ENCODE measurements at places on chromosomes 7 and 10. TPM values are rescaled to one million over a fixed set of nuclear protein-coding genes. Genes with fewer than 3 reads are reported as not detected.

KBTBD2 gene
- 46.2 TPM for total RNA-seq

DNA sequence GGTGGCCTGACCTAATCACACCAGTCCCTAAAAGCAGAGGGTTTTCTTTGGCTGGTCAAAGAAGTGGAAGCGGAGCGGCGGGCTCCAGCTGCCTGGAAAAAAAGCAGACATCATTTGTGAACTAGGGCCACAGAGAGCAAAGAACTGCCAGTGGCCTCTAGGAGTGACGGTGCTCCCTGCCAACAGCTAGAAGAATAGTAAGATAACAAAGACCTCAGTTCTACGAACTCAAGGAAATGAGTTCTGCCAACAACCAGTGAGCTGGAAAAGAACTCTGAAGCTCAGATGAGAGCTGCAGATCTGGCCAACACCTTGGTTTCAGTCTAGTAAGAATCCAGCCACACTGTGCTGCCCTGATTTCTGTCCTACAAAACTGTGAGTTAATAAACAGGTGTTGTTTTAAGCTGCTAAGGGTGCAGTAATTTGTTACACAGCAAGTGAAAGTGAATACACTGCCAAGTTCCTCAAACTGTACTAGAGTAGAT lies 178.0 kb downstream of the SRPK2 start:
- DNase-seq: no peak
- H3K27ac ChIP-seq: peak overlapping the region; percentile 38
- peaks cover 16% of the 10 kb centered on the region for H3K36me3 ChIP-seq
- H3K27me3 ChIP-seq: no peaks in the 10 kb centered on the region
- H3K4me3 ChIP-seq: peak overlapping the region; percentile 3

DNA sequence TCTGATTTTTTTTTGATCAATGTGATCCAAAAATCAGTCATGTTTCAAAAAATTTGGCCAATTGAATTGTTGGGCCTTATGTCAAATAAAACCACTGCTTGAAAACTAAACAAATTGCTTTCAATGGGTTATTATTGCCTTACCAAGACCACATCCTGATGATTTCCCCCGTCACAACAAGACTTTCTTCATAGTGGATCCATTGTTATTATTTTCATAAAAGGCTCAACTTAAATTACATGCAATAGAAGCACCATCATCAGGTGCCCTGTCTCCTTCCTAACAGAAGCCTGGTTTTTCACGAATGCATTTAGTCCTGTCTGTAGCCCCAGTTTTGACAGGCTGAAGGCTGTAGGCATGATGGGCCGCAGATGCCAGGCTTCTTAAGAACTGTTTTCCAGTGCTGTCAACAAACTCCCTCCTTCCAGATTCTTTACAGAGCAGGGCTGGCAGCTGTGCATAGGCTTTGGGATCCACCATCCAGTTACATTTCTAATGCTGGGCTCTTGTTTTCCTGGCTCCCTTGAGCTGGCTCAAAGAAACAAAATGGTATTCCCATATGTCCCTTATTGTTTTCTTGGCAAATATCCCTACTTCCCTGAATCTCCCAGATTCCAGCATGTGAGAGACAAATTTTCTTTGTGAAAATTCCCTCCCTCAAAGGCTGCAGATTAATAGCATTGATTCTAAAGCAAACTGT lies 302.0 kb downstream of the TWIST1 start:
- H3K27ac ChIP-seq: no peak overlapping the region
- no peaks in the 10 kb centered on the region for H3K4me1 ChIP-seq
- H3K36me3 ChIP-seq: no peaks in the 10 kb centered on the region
- no peak for DNase-seq
- no peaks in the 10 kb centered on the region for H3K27me3 ChIP-seq

DNA sequence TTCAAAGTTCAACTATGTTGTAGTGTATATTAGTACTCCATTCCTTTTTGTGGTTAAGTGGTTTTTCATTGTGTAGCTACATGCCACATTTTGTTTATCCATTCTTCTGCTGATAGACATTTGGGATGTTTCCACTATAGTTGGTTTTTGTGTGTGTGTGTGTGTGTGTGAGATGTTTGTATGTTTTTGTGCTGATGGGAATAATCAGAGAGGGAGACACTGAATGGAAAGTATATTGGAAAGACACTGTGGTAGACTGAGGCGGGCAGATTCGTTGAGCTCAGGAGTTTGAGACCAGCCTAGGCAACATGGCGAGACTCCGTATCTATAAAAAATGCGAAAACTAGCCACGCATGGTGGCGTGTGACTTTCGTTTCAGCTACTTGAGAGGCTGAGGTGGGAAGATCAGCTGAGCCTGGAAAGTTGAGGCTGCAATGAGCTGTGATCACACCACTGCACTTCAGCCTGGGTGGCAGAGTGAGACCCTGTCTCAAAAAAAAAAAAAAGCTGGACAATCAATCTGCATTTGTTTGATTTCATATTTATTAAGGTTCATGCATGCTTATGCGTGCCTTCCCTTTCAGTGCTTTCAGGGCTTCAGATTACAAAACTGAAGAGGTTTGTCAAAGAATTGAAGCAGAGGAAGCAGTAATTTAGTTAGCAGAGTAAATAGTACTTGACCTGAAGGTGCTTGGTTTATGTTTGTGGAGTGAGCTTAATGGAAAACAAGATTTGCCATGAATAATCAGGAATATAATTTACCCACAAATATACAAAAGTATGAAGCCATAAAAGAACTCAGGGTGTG lies 14.7 kb downstream of the SEC24C start:
- H3K4me1 ChIP-seq: peaks cover 55% of the 10 kb centered on the region
- DNase-seq: no peak
- H3K36me3 ChIP-seq: peaks cover 60% of the 10 kb centered on the region

DNA sequence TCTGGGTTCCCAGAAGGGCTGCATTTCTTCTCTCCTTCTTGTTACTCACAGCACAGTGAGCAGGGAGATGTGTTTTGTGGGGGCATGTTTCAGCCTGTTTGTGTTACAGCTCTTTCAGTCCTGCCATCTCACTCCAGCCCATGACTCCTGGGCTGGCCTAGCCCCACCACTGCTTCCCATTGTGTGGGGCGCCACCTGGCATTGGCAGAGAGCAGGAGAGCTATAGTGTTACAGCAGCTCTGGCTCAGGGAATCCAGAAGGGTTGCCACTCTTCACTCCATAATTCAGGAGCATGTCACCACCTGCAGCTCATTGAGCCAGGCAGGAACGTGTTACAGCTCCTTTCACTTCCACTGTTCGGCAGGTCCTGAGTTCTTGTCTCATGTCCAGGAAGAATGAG lies 30.0 kb downstream of the CLDN12 start:
- no peaks in the 10 kb centered on the region for H3K36me3 ChIP-seq
- no peak for DNase-seq
- peaks cover 4% of the 10 kb centered on the region for H3K27me3 ChIP-seq
- no peak overlapping the region for H3K27ac ChIP-seq
- H3K4me3 ChIP-seq: no peak overlapping the region
- no peaks in the 10 kb centered on the region for H3K4me1 ChIP-seq

DNA sequence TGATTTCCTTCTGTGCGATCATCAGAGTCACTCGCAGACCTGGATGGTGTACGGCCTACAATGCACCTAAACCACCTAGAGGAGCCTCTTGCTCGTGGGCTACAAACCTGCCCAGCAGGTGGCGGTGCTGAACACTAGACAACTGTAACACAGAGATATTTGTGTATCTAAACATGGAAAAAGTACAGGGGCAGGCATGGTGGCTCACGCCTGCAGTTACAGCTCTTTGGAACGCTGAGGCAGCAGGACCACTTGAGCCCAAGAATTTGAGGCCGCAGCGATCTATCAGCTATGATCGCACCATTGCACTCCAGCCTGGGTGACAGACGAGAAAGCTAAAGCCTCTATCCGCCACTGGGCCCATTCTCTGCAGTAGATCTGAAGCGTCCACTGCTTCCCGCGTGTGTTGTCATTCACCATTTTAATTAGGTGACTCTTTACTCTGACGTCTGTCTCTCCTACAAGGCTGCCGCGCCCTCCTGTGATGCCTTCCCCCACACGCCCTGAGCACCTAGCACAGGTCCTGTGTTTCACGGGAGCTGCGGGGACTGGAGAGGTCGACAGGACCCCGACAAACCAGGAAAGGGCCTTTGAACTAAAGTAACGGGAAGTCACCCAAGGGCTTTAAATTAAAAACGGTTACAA lies 774 bp downstream of the TUBGCP2 start:
- DNase-seq: peak; percentile 93
- peaks cover 27% of the 10 kb centered on the region for H3K4me1 ChIP-seq
- peaks cover 17% of the 10 kb centered on the region for H3K36me3 ChIP-seq
- no peaks in the 10 kb centered on the region for H3K27me3 ChIP-seq
- H3K4me3 ChIP-seq: peak overlapping the region; percentile 96
- H3K27ac ChIP-seq: peak overlapping the region; percentile 99

- H3K27ac ChIP-seq: peak overlapping the region; percentile 96
- H3K4me3 ChIP-seq: peak overlapping the region; percentile 99
- peaks cover 2% of the 10 kb centered on the region for H3K27me3 ChIP-seq
Measured at GRCh38 chr10:58384095-58384494, 1.1 kb upstream of the TFAM start.

DNA sequence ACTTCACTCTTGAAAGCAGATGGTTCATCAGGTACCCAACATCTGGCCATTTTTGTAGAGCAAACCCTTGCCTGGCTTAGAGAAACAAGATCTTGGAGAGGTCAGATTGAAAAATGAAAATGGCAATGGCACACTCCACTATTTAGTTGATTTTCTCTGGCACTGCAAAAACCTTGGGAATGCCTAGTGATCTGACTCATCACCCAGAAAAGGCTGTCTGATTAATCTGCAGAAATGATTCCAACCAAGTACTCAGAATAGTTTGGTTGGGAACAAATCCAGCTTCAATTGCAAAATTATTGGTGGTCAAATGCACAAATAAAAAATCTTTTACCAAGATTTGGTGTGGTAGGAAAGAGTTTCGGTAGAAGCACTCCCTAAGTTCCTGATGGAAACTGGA lies 351.2 kb downstream of the PHTF2 start:
- no peak for DNase-seq
- no peak overlapping the region for H3K27ac ChIP-seq
- H3K36me3 ChIP-seq: no peaks in the 10 kb centered on the region
- H3K4me3 ChIP-seq: no peak overlapping the region
- no peaks in the 10 kb centered on the region for H3K4me1 ChIP-seq
- peaks cover 2% of the 10 kb centered on the region for H3K27me3 ChIP-seq

Measured in activated CD4-positive, alpha-beta T cell treated with anti-CD3 and anti-CD28 coated beads, Interleukin-2, amount 10 ng/mL, durations not matched to agents 7 days and 5 days (primary cell).